HuH-7.5 (cell line): ENCODE measurements at places on chromosomes 5 and 9.

GRCh38 chr5:14551211-14551610, 30.4 kb upstream of the OTULINL start:
- peak; percentile 22 for DNase-seq

GRCh38 chr9:94178927-94179326, 80.2 kb upstream of the ZNF169 start:
- no peak for DNase-seq

DNA sequence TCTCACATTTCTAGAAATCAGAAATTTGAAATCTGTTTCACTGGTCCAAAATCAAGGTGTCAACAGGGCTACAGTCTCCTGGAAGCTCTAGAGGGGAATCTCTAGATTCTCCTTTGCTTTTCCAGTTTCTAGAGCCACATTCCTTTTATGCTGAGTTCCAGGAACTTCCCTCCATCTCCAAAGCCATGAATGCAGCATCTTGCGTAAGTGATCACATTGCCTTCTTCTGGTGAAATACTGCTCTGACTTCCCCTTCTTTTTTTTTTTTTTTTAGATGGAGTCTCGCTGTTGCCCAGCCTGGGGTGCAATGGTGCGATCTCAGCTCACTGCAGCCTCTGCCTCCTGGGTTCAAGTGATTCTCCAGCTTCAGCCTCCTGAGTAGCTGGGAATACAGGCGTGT, 23.8 kb downstream of the GDA start:
- DNase-seq = no peak

GRCh38 chr9:77802515-77803293, 154.6 kb upstream of the GNA14 start:
- no peak for DNase-seq

GRCh38 chr5:95704150-95704549, 21.4 kb upstream of the SPATA9 start:
- DNase-seq = no peak

GRCh38 chr9:86557063-86557766, 203.0 kb upstream of the TUT7 start:
- no peak for DNase-seq

DNA sequence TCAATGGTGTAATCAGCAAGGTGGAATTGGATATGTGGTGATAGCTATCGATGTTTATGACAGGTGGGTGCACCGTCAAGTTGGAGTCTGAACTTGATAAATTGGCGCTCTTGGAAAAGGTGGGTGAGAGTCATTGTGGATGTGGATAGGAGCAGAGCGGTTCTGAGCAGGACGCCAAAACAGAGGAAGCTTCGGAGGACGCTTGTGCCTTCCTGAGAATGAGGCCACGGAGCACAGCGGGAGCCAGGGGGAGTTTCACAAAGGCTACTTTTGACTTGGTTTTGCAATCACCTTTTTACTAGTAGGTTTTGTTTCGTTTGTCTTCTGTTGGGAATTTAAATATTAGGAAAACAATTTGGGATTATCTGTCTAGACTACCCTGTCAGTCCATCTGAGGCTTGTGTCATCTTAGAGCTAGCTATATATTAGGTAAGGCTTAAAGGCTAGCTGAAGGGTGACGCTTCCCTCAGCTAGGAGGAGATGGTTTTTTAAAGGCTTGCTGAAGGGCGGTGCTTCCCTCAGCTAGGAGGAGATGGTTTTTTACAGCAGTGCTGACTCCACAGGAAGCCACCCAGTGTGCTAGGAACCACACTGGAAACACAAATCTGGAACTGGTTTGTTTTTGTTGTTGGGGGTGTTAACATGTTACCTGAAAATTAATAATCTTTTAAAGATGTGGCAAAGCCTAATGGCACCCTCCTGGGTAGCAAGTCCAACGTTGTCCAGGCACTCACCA, 142.4 kb upstream of the IRX4 start:
- no peak for DNase-seq

DNA sequence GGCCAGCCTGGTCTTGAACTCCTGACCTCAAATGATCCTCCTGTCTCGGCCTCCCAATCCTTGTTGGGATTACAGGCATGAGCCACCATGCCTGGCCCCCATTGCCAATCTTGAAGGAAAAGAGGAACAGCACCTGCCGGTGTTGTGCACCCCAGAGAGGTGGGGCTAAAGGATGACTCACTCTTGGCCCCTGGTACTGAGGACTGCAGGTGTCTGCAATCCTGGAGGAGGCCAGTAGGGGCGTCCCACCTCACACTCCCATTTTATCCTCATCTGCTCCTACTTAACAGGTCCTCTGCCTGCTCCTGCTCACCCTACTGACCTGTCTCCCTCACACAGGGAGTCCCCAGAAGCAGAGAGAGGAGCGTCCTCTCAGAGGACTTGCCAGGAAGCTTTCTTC, 390.4 kb downstream of the ARHGEF28 start:
- DNase-seq = peak; percentile 12

DNA sequence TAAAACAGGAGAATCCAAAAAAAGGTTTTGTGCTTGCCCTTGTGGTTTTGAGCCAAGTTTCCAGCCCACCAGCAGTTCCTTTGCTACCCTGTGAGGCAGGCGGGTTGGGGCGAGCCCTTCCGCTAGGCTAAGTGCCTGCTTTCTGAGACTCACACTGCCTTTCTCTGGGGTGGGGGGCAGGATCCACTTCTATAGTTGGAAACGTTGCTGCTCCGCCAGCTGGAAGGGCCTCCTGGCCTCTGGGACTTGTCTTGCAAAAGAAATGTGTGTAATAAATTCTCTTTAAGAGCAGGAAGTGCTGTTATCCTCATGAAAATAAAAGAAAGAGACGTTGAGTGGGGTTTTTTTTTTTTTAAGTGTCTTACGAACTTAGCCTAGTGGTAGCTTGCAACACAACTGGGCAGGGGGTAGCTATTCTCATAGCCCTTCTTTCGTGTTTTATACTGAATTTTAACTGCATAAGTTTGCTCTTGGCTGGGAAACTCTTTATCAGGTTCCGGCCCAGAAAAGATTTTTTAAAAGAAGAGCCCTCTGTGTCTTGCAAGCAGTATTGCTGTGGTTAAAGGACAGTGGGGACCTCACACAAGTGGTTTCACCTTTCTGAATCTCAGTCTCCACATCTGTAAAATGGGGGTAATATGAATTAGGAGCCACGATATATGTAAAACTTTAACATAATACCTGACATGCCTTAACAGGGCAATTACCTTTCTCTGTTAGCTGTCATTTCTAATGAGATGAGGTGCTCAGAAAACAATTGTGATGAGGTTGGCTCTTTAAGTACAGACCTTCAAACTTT, 19.8 kb downstream of the JADE2 start:
- DNase-seq = no peak

DNA sequence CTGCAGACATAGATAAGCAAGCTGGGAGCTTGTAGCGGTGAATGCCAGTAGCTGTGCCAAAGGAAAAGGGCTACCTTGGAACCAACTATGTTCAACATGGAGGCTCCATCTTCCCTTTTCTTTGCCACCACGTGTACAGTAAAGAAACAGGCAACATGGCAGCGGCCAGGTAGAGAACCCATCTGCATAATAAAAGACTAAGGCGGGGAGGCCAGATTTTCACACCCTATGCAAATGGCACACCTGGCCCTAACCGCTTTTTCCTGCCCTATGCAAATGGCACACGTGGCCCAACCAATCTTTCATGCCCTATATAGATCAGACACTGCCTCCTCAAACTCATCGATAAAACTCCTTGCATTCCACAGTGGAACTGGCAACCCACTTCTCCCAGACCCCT, 477.5 kb upstream of the EDIL3 start:
- DNase-seq = no peak

DNA sequence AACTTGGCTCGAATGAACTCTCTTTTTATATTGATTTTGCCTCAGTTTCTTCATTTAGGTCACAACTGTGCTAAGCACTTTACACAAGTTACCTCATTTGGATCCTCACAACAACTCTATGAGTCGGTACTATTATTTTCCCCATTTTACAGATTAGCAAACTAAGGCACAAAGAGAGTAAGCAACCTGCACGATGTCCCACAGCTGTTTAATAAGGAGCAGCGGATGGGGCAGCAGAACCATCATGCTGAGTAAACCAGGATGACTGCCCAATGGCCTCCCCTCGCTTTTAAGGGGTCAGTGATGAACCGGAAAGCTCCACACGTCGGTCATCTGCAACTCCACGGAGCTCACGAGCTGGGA, 607 bp downstream of the PRELID2 start:
- no peak for DNase-seq

DNA sequence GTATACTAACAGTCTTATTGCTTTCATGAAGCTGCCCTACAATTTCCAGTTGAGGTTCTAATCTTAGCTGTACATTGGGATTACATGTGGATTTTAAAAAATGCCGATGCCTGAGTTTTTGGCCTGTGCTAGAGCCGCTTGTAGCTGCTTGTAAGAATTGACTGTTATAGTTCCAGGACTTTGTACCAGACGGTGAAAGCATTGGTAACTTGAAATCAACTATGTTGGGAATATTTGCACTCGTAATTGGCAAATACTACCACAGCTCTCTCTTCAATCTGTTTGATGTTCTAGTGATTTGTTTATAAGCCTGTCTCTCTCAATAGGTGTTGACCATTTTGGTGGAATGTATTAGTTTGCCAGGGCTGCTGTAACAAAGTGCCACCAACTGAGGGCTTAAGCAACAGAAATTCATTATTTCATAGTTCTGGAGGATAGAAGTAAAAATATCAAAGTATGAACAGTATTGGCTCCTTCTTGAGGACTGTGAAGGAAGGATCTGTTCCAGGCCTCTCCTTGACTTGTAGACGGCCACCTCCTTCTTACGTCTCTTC, 50.5 kb upstream of the DHFR start:
- DNase-seq = no peak

GRCh38 chr5:33523208-33523771, 82.5 kb downstream of the TARS1 start:
- no peak for DNase-seq

DNA sequence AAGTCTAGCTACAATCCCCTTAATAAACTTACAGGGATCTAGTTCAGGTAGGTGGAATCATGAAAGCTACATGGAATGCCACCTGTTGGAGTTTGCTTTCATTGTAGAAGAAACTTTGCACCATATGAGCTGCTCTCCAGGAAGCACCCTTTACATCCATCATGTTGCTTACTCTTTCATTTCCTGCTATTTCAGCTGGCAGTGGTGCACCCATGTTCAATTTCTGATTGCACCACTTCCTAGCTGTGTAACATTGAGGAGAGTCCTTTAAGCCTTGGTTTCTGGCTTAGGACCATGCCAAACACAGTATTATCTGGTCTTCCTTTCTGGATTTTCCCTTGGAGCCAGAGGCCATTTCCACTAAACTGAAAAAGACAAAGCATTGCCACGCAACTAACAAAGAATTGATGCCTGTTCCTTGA, 123.3 kb upstream of the SLC12A2 start:
- DNase-seq = no peak

- no peak for DNase-seq
Observed at GRCh38 chr9:12753931-12754330, 20.9 kb upstream of the LURAP1L start.

- DNase-seq = no peak
Observed at GRCh38 chr9:93974151-93974550, 19.0 kb upstream of the BARX1 start.

DNA sequence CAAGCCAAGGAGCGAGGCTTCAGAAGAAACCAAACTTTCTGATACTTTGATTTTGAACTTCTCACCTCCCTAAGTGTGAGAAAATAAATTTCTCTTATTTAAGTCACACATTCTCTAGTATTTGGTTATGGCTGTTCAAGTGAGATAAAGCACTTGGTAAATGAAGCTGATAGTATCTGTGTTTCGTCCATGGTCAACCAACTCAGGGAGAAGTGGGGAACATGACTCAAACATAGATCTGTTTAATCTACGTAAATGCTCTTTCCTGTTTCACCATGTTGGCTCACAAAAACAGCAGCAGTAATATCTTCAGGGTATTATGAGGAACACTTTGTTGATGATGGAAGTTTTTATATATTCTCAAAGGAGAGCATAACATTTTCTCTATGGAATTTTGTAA, 2167.2 kb upstream of the C9orf72 start:
- DNase-seq = no peak

GRCh38 chr5:33448118-33448517, 7.4 kb downstream of the TARS1 start:
- DNase-seq = no peak

- DNase-seq = no peak
Observed at GRCh38 chr5:10595293-10595671, 31.4 kb downstream of the ANKRD33B start.

- no peak for DNase-seq
Observed at GRCh38 chr5:40414922-40415321, 264.8 kb upstream of the PTGER4 start.

GRCh38 chr5:126137891-126138280, 285.3 kb upstream of the GRAMD2B start:
- DNase-seq = no peak
